ELF-1 (cell line): ENCODE measurements at places on chromosomes 3 and 15.
A peak's percentile ranks its signal among the peaks of the same experiment; 100 is the strongest.

DNA sequence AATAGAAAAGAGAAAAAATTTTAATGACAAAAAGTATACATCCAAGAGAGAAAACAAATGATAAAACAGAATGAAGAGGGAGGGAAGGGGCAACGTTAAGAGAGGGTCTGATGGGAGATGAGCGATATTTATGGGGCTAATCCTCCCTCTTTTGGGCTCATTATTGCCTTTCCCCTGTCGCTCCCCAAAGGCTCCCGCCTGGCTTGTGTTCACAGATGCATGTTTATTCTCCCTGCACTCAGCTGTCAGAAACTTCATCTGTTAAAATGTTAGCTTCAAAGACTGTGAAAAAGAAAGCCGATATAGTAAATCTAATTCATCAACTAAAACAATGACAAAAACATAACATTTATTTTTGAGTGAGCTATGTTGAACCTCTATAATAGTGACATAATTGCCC lies 74.3 kb downstream of the GABRB3 start:
- no peak for DNase-seq

GRCh38 chr3:176697284-176697889 lies 499.9 kb downstream of the TBL1XR1 start:
- DNase-seq = peak; percentile 27

- no peak for DNase-seq
Measured at GRCh38 chr3:87691109-87691508, 367.7 kb downstream of the CGGBP1 start.

DNA sequence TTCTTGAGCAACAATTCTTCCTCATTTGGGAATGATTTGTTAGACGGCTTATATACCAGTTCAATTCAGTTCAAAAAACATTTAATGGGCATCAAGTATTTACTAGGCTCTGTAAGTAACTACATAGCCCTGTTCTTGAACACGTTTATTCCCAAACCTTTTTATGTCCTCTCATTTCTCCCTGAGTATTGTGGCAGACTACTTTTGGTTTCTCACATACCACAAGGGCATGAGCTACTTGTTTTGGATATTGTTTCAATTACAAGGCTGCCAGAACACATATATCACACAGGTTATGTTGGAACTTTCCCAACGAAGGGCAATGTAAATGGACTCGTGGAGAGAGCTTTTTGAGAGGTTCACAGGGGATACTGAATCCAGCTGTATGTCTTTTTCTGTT lies 363.8 kb upstream of the NAALADL2 start:
- no peak for DNase-seq

GRCh38 chr3:196096382-196096953 lies 14.6 kb upstream of the TFRC start:
- DNase-seq = no peak

- DNase-seq = no peak
Measured at GRCh38 chr3:105730801-105731354, 137.9 kb downstream of the CBLB start.

DNA sequence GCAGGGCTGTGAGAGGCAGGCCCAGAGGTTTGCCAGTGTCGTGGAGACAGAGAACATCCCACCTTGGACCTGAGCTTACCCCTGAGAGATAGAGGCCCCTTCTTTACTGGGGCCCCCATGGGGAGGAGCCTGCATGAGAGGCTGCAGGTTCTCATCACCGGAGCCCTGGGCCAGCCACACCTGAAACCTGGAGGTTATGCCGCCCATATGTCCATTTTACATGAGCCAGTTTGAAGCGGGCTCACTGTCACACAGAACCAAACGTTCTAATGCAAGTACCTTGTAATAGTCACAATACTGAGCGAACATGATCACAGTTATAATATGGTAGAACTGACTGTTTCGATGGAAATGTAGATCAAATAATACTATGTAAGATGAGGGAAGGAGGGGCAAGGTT lies 6.3 kb upstream of the IQSEC1 start:
- DNase-seq = no peak

- no peak for DNase-seq
Measured at GRCh38 chr15:75725006-75725718, 12.5 kb upstream of the CSPG4 start.

DNA sequence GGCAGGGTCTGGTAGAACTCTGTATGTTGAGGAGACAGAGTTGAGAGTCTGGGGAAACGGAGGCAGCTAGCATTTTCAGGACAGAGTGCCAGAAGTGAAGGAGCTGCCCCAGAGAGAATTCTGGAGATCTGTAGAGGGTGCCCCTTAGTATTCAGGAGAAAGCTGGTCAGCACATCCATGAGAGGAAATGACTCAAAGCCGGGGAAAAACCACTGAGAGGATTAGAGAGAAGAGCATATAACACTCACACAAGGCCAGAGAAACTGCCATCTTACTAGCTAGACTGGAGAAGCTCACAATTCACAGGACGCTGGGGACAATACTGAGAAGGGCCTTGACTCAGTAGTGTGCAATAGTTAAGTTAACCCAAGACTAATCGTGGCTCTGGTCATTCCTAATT lies 75.7 kb upstream of the DPPA4 start:
- no peak for DNase-seq

DNA sequence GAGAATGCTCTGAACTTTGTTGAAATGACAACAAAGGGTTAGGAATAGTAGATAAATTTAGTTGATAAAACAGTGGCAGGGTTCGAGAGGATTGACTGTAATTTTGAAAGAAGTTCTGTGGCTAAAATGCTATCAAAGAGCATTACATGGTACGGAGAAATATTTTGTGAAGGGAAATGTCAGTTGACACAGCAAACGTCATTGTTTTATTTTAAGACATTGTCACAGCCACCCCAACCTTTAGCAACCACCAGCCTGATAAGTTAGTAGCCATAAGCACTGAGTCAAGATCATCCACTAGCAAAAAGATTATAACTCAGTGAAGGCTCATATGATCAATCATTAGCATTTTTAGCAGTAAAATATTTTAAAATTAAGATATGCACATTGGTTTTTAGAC lies 8.7 kb upstream of the ST3GAL6 start:
- DNase-seq = no peak
